ENCODE measurements at places on chromosomes 6 and 20. TPM values are rescaled to one million over a fixed set of nuclear protein-coding genes. Genes with fewer than 3 reads are reported as not detected.

Gene C20orf141
- not detected for total RNA-seq

Gene PPP1R10
- 27.0 TPM for total RNA-seq

Gene HLA-C
- 210 TPM for total RNA-seq

Gene ZDHHC14
- total RNA-seq, result 6.1 TPM

Gene C20orf204
- 0.57 TPM for total RNA-seq

Gene WFDC12
- 0.64 TPM for total RNA-seq

Gene LKAAEAR1
- total RNA-seq, result not detected

- peaks cover 31% of the 10 kb centered on the region for H3K4me1 ChIP-seq
- H3K36me3 ChIP-seq, result peaks cover 42% of the 10 kb centered on the region
- no peaks in the 10 kb centered on the region for H3K27me3 ChIP-seq
- H3K27ac ChIP-seq, result peak overlapping the region; percentile 5
- no peak overlapping the region for H3K4me3 ChIP-seq
Observed at GRCh38 chr6:36968266-36968977, 13.9 kb downstream of the PI16 start.

GRCh38 chr6:101231606-101232235 lies 161.8 kb upstream of the GRIK2 start:
- no peaks in the 10 kb centered on the region for H3K27me3 ChIP-seq
- no peak overlapping the region for H3K27ac ChIP-seq
- DNase-seq, result no peak
- no peaks in the 10 kb centered on the region for H3K4me1 ChIP-seq
- H3K36me3 ChIP-seq, result no peaks in the 10 kb centered on the region

DNA sequence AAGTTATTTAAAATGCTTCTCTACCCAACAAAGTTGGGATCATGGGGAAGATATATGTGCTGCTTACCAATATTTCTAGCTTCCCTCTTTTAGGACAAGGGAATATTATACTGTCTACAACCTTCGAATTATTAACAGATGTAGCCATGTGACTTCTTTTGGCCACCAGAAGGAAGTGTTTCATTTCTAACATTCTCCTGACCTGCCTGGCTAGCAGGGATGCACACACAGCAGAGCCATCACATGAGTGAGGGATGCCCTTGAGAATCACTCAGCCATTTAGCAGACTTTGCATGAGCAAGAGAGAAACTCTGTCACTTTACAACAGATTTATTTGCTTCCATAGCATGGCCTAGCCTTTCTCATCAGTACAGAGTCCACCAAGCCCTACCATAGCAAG lies 230.7 kb upstream of the MARCKS start:
- peaks cover 9% of the 10 kb centered on the region for H3K4me1 ChIP-seq
- no peak overlapping the region for H3K4me3 ChIP-seq
- no peaks in the 10 kb centered on the region for H3K36me3 ChIP-seq
- H3K27me3 ChIP-seq, result no peaks in the 10 kb centered on the region

- H3K36me3 ChIP-seq, result peaks cover 65% of the 10 kb centered on the region
- no peaks in the 10 kb centered on the region for H3K4me1 ChIP-seq
- no peaks in the 10 kb centered on the region for H3K27me3 ChIP-seq
- H3K27ac ChIP-seq, result no peak overlapping the region
- no peak overlapping the region for H3K4me3 ChIP-seq
- DNase-seq, result no peak
Observed at GRCh38 chr6:145891126-145891525, 73.0 kb downstream of the SHPRH start.

DNA sequence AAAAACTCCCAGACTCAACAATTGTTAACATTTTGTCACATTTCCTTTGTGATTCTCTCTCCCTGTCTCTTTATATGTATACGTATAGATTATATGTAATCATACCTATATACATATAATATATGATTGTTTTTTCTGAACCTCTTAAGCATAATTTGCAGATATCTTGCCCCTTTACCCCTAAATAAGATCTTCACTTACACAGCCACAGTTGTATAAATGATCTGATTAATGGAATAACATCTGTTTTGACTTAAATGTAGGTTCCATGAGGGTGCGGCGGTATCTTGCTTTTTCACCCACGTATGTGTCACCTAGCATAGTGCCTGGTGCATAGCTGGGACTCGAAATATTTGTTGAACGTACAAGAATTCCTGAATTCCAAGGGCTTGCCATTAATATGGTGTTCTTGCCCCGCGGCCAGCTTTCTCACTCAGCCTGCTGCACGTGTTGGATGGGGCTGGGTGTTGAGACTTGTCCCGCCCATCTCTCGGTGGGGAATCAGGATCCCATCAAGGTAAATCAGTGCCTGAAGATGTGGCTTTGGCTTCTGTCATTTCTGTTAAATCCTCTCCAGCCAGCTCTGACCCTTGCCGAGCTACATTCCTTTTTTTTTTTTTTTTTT lies 10.4 kb upstream of the MANBAL start:
- peaks cover 27% of the 10 kb centered on the region for H3K4me1 ChIP-seq
- no peak for DNase-seq
- H3K4me3 ChIP-seq, result no peak overlapping the region
- peaks cover 7% of the 10 kb centered on the region for H3K27me3 ChIP-seq

DNA sequence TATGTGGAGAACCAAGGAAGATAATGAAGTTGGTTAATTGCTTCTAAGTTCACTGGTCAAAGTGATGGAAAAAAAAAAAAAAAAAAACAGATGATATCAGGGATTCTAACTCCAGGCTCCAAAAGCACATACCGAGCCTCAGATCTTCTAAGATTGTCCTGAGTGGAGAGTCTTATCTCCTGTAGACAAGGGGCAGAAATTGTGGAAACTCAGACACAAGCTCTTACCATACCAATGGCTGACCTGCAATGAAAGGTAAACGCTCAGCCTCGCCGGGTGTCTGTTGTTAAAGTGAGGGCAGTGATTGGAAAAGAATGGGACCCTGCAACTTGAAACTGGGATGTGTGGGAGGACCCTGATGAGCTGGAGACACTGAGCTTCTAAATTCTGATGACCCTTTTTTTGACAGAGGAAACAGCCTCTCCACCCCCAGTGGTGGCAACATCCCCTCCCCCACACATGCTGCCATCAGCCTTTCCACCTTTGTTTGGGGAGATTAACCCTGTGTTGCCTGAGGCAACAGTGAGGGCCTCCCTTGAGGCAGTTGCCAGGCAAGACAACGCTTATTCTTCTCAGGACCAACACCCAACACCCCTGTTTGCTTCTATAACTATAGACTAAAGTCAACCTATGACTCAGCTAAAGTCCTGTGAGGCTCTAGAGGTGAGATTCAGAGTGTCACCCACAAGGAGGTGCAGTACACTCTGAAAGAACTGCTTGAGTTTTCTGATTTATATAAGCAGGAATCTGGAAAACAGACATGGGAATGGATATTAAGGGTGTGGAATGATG lies 154.0 kb downstream of the THBS2 start:
- no peak overlapping the region for H3K27ac ChIP-seq
- no peaks in the 10 kb centered on the region for H3K4me1 ChIP-seq
- no peaks in the 10 kb centered on the region for H3K27me3 ChIP-seq
- DNase-seq, result no peak
- no peak overlapping the region for H3K4me3 ChIP-seq
- H3K36me3 ChIP-seq, result no peaks in the 10 kb centered on the region

DNA sequence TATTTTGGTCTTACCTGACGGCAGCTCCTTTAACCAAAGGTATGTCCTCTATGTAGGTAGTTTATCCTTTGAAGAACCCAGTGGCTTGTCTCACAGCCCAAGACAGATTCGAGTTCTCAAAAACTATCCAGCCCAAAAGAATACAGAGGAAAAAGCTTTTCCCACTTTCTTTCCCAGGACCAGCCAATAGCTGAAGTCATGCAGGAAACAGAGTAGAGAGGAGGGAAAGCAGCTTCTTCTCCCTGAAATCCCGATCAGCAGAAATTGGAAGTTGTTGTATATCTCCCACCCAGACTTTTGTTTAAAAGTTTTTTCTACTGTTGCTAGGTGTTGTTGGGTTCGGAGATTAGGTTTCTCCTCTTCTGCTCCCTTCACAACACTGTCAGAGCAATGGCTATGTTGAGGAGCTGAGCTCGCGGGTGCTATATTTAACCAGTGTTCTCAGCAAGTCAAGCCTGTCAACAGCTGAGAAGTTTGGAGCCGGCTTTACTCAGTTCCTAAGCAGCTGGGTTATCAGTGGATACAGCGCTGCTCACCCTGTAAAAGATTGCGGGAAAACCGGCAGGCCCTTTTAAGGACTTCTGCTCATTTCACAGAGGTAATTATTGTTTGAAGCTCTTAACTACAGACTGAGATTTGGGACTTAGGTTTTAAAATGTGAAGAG lies at the start of gene FILIP1:
Gene FILIP1, minus strand, starts transcription at position 401 of the 665 bp plus-strand sequence. CDS start 78,828 bp downstream, outside the sequence.
- DNase-seq, result no peak
- peaks cover 12% of the 10 kb centered on the region for H3K4me1 ChIP-seq
- no peaks in the 10 kb centered on the region for H3K36me3 ChIP-seq

- no peaks in the 10 kb centered on the region for H3K36me3 ChIP-seq
- H3K4me1 ChIP-seq, result peaks cover 12% of the 10 kb centered on the region
Observed at GRCh38 chr6:150134280-150134920, 8.4 kb upstream of the PPP1R14C start.

DNA sequence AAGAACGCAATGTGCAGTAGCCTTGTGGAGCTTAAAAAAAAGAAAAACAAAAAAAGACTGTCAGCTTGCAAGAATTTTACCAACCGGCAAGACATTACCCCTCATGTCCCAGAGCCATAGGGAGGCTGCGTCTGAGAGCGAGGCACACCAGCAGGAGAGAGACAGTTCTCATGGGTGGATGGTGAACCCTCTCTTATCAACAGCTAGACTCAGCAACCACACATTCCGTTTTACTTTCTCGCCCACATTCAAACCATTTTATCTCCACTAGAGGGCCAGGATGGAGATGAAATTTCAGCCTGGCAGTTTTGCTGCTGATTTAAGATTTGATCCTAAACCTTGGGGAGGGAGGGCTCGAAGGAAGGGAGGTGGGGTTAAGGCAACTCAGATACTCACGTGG lies 247.0 kb downstream of the ATXN1 start:
- no peak overlapping the region for H3K27ac ChIP-seq
- H3K36me3 ChIP-seq, result peaks cover 31% of the 10 kb centered on the region
- no peak overlapping the region for H3K4me3 ChIP-seq
- no peaks in the 10 kb centered on the region for H3K27me3 ChIP-seq
- H3K4me1 ChIP-seq, result peaks cover 5% of the 10 kb centered on the region
- no peak for DNase-seq

- no peak overlapping the region for H3K27ac ChIP-seq
- H3K36me3 ChIP-seq, result no peaks in the 10 kb centered on the region
- no peaks in the 10 kb centered on the region for H3K4me1 ChIP-seq
- H3K4me3 ChIP-seq, result no peak overlapping the region
- H3K27me3 ChIP-seq, result no peaks in the 10 kb centered on the region
Observed at GRCh38 chr6:50123688-50124087, 74.0 kb upstream of the DEFB112 start.

DNA sequence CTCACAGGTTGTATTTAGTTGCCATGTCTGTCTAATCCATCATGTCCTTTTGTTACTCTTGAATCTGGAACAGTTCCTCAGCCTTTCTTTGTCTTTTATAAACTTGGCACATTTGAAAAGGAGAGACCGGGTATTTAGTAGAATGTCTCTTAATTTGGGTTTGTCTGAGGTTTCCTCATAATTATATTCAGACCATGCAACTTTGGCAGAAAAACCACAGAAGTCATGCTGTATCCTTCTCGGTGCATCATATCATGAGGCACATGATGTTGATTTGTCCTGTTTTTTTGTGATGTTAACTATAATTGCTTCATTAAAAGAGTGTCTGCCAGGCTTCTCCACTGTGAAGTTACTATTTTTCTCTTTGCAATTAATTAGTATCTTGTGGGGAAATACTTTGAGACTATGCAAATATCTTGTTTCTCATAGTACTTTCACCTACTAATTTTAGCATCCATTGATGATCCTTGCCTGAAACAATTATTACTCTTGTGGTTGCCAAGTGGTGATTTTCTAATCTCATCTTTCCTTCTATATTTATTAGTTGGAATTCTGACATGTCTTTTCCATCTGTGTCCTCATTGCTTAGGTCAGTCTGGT lies 837.3 kb downstream of the DHX35 start:
- no peaks in the 10 kb centered on the region for H3K27me3 ChIP-seq
- peaks cover 20% of the 10 kb centered on the region for H3K4me1 ChIP-seq
- no peak overlapping the region for H3K27ac ChIP-seq
- H3K4me3 ChIP-seq, result no peak overlapping the region

GRCh38 chr6:118875672-118876071 lies 18.3 kb upstream of the ASF1A start:
- DNase-seq, result no peak
- no peaks in the 10 kb centered on the region for H3K27me3 ChIP-seq
- H3K4me3 ChIP-seq, result no peak overlapping the region
- H3K27ac ChIP-seq, result no peak overlapping the region
- H3K36me3 ChIP-seq, result no peaks in the 10 kb centered on the region
- no peaks in the 10 kb centered on the region for H3K4me1 ChIP-seq

DNA sequence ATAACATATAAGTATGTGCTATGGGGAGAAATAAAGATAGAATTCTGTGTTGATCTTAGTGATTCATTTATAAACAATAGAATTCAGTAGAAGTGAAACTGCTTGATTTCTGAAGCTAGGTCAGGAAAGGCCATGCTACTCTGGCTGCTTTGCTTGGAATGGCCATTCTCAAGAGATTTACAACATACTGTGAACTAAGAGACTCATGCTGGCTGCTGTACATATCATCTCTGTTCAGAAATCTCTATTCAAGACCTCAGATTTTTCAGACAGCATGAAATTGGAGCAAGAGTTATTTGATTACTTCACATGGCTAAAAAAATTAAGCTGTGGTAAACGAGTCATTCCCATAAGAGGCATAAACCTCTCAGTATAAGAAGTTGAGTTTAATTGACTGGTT lies 662.6 kb downstream of the BCKDHB start:
- no peaks in the 10 kb centered on the region for H3K36me3 ChIP-seq
- H3K27ac ChIP-seq, result no peak overlapping the region
- H3K4me1 ChIP-seq, result no peaks in the 10 kb centered on the region
- H3K27me3 ChIP-seq, result no peaks in the 10 kb centered on the region

- no peak overlapping the region for H3K27ac ChIP-seq
- no peaks in the 10 kb centered on the region for H3K36me3 ChIP-seq
- no peak overlapping the region for H3K4me3 ChIP-seq
- no peaks in the 10 kb centered on the region for H3K4me1 ChIP-seq
- H3K27me3 ChIP-seq, result no peaks in the 10 kb centered on the region
- no peak for DNase-seq
Observed at GRCh38 chr6:119653329-119653728, 303.8 kb upstream of the MAN1A1 start.

GRCh38 chr6:3843379-3844096 lies 5.6 kb upstream of the FAM50B start:
- H3K27me3 ChIP-seq, result no peaks in the 10 kb centered on the region
- no peak for DNase-seq
- H3K4me1 ChIP-seq, result no peaks in the 10 kb centered on the region
- no peak overlapping the region for H3K4me3 ChIP-seq

GRCh38 chr6:129733290-129733689 lies 23.3 kb upstream of the ARHGAP18 start:
- no peak for DNase-seq
- H3K27me3 ChIP-seq, result no peaks in the 10 kb centered on the region
- no peak overlapping the region for H3K27ac ChIP-seq
- no peaks in the 10 kb centered on the region for H3K4me1 ChIP-seq
- H3K4me3 ChIP-seq, result no peak overlapping the region

DNA sequence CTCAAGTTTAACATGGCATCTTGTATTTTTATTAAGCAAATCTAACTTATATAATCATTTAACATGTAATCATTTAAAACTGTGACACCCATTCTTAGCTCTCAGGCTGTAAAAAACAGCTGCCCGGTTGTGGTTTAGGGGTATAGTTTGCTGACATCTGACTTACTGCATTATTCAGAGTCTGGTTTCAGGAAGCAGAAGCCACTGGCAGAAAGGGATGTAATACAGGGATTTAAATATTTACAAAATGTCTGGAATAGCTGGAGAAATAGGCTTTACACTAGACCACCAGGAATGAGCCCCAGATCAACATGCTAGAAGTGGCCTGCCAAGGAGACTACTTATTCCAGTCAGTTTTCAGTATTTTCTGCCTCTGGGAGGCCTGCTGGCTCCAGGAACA lies 421.1 kb downstream of the CD109 start:
- no peak overlapping the region for H3K27ac ChIP-seq
- no peak for DNase-seq
- no peaks in the 10 kb centered on the region for H3K27me3 ChIP-seq
- H3K36me3 ChIP-seq, result no peaks in the 10 kb centered on the region
- H3K4me1 ChIP-seq, result no peaks in the 10 kb centered on the region
- H3K4me3 ChIP-seq, result no peak overlapping the region
